ENCODE measurements at places on chromosomes 5 and 9.

DNA sequence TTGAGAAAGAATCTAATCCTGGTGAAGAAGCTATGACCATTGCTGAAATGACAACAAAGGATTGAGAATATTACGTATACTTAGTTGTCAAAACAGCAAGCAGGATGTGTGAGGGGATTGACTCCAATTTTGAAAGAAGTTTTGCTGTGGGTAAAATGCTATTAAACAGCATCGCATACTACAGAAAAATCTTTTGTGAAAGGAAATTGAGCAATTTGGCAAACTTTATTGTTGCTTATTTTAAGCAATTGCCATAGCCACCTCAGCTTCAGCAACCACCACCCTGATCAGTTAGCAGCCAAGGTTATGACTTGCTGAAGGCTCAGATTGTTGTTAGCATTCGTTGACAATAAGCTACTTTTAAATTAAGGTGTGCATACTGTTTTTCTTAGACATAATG, 22.5 kb upstream of the ARL14EPL start:
- DNase-seq = peak; percentile 5

- no peak for DNase-seq
These were observed 21.1 kb upstream of the ZNF622 start for GRCh38 chr5:16486711-16487111.

DNA sequence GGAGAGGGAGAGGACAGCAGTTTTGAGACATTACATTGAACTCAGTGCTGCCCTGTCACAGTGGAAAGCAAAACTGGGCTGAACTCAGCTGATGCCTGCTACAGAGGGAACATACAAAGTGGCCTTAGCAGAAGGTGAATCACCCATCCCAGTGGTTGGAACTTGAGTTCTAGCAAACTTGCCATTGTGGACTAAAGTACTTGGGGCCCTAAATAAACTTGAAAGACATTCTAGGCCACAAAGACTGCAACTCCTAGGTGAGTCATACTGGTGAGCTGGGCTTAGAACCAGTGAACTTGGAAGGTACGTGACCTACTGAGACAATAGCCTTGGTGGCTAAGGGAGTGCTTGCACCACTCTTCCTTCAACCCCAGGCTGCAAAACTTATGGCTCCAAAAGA, 155.7 kb upstream of the RIOK2 start:
- no peak for DNase-seq

DNA sequence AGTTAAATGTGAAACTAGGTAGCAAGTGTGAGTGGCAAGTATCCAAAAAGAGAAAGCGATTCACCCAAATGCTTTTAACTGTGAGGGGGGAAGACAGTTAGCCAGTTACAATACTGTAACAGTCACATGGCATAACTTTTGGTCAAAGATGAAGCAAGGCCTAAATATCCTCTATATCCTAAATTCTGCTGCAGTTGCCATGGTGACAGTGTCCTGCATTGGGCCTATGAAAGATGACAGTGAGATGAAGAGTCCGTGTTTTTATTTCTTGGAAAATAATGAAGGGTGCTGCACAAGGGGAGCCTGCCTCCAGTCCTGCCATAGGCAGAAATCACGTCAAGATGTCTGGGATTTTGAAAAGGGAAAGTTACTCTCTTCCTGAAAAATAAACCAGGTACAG, 534.6 kb downstream of the NTRK2 start:
- no peak for DNase-seq

DNA sequence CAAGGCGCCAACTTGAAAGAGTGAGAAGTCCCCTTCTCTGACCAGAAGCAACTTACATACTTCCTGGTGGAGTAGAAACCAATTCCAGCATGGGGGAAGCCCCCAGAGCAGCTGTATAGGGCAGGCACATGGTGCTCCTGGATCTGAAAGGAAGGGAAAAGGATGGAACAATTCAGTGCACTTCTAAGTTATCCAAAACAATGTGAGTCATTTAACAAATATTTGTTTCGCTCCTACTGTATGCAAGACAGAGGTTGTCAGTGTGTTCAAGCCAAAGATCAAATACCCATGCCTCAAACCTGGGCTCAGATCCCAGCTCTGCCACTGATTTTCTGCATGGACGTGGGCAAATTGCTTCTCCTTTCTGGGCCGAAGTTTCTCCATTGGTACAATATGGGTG, 67.1 kb downstream of the LHX2 start:
- no peak for DNase-seq

DNA sequence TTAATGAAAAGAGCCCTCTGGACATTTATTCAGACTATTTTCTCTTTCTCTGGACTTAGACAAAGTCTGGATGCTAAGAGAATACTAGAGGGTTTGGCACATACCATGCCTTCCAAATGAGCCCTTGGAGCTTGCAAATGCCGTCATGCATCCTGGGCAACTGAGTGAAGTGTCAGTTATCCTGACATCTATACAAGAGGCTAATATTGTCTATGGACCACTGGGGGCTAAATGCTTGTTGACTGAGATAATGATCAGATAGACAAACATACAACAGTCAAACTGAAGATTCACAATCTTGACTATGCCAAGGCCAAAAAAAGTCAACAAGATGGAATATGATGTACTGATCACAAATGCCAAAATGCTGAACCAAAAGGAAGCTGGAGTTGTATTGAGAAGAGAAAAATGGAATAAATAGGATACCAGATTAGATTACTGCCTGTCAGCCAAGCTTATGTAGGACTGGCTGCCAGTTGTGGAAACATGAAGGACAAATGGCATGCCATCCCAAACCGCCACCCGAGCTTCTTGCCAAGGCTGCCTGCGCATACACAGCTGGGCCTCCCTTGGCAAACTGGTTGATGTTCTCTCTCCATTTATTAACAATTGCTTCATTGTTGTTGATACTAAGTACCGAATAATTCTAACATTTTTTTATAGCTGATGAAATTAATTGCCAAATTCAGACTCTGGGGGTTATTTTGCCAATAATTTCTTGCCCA, 240.1 kb upstream of the GRAMD2B start:
- no peak for DNase-seq

DNA sequence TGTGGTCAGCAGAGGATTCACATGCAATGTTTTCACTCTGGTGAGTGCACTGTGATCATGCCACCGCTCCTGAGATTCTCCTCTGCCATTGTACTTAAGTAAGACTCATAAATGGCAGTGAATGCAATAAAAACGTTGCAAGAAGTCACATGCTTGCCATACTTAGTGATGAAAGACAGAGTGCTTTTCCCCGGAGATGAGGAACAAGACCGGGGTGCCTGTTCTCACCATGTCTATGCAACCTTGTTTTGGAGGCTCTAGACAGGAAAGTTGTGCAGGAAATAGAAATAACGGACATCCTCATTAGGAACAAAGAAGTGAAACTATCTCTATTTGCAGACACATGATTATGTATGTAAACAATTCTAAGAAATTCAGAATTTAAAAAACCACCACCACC, 84.7 kb upstream of the IRX2 start:
- no peak for DNase-seq

- DNase-seq = no peak
These were observed 40.3 kb downstream of the NNT start for GRCh38 chr5:43643327-43643726.

DNA sequence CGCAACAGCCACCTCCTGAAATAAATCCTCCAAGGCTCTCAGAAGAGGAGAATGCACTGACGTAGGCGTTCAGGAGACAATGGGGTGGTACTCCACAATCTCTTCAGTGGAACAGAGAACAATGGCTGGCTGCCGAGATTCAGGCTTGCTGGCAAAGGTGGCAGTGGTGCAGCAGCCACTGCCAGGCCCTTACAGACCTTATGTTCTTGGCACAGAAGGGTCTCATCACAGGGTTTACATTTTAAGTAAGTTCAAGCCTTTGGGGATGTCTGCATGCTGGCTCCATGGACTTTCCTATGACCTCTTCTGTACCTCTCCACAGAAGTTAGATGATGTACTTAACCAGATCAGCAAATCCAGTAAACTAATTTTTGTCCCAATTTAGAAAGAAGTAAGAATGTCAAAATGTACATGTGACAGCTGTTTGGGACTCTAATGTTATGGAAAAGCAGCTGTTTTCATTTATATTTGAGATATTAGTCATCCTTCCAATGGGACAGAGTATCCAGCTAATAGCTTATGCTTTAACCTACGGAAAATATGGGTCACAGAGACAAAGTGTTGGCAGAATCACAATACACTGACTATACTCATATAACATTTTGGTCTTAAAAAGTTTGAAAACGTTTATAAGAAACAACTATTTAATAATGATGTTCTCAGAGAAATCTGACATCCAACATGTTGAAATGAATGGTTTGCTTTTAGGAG, 180.9 kb downstream of the MAPKAP1 start:
- peak; percentile 68 for DNase-seq

- no peak for DNase-seq
These were observed 51.0 kb downstream of the OTULIN start for GRCh38 chr5:14715481-14715880.

GRCh38 chr9:117555964-117556629, 141.2 kb upstream of the ASTN2 start:
- DNase-seq = peak; percentile 3

GRCh38 chr5:3393122-3393919, 202.3 kb upstream of the IRX1 start:
- DNase-seq = no peak

DNA sequence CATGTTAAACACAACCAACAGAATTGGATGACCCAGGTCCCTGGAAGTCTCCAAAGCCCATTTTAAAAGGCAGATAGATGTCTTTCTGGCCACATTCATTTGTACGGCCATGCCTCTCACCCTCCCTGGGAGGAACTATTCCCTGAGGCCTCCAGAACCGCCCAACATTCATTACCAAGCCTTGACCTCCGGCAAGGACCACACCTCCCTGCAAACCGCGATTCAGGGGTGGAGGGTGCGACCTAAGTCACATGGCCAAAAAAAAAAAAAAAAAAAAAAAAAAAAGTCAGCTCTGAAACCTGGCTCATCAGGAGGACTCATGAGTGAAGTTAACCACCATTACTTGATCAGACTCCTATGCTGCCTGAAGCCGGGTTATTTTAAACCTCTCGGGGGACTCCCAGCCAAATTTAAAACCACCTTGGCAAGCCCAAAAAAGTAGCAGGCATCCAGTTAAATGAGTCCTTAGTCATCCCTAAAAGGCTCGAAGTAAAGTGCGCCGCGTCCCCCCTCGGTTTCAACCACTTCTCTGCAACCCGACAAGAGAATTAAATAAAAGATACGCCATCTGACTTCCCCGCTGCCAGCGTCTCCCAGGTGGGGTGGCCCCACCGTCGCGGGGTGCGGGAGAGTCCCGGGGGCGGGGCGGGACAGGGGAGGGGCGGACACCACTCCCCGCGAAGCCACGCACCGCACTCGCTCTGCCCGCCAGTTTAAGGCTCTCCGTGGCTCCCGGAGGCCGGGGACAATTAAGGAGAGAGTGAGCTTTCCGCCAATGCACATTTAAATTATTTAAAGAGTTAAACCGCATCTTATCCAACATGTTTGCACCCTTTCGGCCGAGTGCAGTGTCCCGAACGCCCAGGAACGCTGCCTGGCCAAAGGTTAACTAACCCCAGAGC, 2.3 kb downstream of the KLF9 start:
- peak; percentile 86 for DNase-seq

- no peak for DNase-seq
These were observed 18.6 kb upstream of the CFAP95 start for GRCh38 chr9:69801989-69802388.

GRCh38 chr9:130283539-130284248, 18.1 kb downstream of the HMCN2 start:
- DNase-seq = no peak

- DNase-seq = no peak
These were observed 1495.6 kb upstream of the CDH6 start for GRCh38 chr5:29697785-29698414.

GRCh38 chr9:87498046-87498810, 561 bp downstream of the DAPK1 start:
- DNase-seq = no peak

GRCh38 chr9:70498866-70499265, 84.4 kb upstream of the KLF9 start:
- no peak for DNase-seq

DNA sequence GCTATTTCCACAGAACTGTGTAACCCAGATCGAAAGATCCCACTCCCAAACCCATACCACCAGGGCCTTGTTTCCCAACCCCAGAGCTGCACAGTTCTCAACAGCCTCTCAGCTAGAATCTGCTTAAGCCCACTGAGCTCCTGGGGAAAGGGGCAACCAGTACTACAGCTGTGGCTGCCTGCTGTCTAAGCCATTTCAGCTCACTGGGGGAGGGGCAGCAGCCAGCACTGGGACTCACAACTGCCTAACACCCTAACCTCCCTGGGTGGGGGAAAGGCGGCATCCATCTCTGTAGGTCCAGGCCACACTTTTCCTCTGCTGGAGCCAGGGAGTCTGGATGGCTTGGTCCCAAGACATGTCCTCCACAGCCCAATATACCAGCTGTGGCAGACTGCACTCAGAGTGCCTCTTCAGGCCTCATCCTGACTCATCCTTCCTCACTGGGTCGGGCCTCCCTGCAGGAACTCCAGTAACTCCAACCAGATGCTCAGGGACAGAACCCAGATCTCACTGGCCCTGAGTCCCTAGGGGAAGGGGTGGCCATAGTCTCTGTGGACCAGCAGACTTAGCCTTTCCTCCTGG, 241.4 kb downstream of the HINT1 start:
- DNase-seq = no peak

- DNase-seq = no peak
These were observed 2125.4 kb upstream of the WWC1 start for GRCh38 chr5:166166071-166166470.

- no peak for DNase-seq
These were observed 732 bp downstream of the PBX3 start for GRCh38 chr9:125747765-125748445.

DNA sequence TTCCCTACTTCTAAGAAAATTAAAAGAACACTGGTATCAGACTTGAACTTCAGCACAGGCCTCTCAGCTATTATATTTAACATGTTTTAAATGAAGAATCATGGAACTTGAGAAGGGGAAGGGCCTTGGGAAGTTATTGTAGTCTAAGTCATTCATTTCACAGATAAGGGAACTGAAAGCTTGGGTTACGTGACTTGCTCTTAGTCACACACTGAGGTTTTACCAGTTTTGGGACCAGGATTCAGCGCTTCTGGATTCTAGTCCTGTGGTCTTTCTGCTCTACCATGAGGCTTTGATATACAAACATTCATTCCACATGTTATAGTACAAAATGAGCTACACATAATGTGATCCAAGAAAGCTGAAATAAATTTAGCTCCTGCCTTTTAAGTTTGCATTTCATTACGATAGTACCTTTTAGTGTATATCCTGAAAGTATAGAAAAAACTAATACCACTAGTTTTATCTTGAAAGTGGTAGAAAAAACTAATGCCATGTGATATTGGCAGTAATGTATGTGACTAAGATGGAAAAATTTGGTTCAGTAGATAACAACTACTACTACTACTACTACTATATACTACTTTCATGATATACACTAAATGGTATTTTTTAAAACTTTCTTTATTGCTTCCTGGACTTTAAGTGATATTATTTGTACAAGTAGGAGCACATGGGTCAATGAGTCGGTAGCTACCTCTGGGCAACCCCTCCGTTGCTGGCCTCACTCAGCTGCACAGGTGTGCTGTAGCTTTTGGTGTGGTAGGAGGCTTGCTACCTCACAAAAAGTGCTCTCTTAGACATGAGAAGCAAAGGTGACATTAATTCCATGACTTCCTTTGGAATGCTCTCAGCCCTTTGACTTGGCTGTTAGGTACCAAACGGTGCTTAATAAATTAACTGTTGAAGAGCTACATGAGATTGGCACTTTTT, 40.7 kb downstream of the F2RL2 start:
- peak; percentile 9 for DNase-seq

GRCh38 chr9:104361207-104361606, 142.9 kb upstream of the OR13F1 start:
- DNase-seq = no peak
